ENCODE measurements at places on chromosomes 6 and 20.

DNA sequence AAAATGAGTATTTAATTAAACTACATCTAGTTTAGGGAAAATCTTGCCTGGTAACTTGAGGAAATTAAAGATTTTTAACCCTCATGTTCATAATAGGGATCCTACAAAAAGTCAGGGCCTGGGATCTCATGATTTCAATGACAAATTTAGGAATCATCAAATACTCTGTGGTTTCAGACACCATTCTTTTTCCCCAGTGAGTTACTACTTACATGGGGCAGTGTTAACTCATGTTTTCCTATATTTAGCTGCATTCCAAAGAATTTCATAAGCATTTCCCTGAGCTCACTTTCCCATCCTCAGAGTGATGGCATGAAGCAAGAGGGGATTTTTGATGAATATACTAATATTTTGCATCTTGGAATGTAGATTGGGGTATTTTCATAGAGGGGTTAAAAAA, 321.7 kb downstream of the CENPW start:
- no peak for DNase-seq

DNA sequence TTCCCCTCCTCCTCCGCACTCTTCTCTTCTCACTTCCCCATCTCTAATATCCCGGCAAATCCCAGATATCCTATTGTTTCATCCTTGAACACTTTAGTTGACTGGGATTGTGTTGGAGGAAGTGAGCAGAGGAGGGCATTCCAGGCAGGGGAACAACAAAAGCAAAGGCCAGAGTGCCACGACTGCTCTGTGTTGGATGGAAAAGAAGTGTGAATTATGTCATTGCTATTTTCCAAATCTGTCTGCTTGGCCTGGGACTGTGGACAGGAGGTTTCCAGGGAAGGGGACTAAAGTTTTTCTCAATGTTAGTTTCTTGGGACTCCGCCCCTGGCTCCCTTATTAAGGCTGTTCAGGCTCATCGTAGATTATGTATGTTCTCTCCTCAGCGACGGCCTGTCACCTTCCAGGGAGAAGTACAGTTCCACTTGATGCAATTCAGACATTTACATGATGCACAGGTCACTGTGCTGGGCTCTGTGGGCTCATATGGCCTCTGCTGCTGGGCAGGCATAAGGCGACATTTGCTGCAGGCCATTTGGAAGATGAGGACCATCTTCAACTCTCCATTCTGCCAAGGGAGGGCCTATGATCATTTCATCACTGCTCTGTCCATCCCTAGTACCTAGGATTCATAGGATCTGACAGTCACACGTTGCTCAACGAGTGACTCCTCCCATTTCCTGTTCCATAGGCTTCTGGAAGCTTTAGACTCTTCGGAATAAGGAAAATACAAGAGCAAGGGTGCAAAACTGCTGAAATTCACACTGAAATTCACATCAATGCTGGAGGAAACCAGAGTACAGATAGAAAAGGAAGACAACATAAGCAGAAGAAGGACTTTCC, 99.1 kb upstream of the KCNK16 start:
- DNase-seq, result no peak

DNA sequence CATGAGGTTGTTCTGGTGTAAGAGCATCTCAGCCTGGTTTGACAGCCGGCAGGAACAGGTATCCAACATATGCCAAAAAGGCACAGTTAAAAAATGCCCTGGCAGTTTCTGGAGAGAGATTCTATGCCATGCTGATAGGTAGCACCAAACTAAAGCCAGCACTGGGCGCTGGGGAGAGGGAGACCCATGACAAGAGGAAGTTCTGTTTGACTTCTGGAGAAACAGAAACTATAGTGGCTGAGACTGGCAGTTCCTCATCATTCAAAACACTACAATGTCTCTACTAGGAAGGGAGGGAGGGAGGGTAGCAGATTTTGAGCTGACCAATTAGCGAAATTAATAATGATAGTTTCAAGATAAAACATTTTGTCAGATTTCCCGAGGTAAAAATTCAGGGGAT, 174.1 kb downstream of the ADAT2 start:
- no peak for DNase-seq

DNA sequence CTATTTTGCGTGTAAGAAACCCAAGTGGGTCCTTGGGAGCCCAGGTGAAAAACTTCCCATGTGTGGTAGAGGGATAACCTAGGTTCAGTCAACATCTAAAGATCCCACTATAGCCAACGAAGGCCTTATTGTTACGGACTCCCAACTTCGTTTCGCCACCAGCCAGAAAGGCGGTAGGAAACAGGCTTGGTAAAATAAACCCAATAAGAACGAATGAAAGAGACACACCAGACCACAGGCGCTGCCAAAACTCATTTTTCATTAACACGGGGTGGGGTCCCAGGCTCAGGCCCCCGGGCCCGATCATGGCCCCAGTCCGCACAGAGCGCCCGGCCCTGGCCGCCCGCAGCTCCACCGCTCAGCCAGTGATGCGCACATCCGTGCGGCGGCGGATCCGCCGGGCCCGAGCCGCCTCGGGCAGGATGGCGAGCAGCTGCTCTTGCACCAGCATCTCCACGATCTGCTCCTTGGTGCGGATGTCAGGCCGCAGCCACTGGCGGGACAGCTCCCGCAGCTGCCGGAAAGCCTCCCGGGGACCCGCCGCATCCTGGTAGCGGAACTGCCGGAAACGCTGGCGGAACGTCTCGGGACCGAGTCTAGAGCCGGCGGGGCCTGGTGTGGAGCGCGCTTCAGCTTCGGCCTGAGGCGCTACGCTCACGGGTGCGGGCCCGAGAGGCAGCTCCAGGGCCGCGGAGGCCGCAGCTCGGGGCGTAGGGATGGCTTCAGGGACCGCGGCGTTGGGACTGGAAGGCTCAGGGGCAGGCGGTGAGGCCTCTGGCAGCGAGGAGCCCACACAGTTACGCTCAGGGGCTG, 709 bp downstream of the SCAND1 start:
- DNase-seq, result peak; percentile 43

DNA sequence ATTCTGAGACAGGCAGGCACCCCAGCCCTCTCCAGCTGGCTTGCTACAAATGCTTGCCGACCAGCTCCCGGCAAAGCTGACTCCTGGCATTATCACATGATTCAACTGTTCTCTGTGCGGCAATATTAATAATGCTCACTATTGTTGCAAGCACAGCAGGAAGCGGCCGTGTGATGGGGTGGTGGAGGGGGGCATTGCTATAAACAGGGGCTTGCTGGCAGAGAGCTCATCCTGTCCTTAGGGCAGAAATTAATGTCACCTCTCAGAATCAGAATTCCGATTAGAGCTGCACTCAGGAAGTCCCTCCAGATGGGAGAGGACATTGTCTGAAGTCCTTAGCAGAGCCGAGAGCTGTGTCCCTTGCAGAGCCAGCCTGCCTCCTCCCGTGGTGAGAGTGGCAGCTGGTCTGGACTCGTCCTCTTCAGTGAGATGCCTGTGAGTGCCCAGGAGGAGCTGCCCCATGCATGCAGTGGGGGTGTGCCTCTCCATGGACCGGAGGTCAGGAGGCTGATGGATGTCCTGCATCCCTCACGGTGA, 162.5 kb downstream of the CDH4 start:
- no peak for DNase-seq

DNA sequence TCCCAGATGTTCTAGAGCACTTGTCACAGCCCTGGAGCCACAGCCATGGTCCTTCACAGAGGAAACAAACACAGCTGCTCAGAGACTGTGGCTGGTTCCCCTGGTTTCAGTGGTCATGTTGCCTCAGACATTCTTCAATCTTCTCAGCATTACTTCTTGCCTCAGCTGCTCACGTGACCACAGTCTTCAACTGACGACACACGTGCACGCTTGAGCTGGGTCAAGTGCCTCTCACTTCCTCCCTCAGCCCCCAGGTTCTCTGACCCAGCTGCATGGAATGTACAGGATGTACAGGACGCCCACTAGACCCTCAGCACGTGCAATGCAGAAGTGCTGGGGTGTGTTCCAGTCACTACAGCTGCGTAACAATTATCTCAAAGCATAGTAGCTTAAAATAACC, 159.8 kb upstream of the GGTLC1 start:
- no peak for DNase-seq

DNA sequence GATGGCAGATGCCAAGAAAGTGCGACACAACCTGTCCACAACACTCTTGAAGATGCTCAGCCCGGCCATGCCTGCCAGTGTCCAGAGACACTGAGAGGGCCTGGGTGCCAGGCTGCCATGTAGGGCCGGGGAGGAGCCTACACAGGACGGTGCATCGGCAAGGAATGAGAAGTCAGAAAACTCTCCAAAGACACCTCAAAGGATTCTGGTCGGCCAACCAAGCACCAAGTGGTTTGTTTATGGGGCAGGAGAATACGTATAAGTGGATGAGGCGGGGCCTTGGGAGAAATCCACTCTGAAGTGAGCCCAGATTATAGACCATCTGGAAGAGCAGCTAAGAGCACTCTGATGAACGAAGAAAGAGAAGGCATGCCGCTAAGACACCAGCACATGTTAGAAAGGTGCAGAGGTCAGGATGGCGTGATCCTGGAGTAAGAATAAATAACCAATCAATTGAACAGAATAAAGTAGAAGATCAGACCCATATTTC, 120.7 kb upstream of the FOXQ1 start:
- DNase-seq, result no peak

- DNase-seq, result no peak
These were observed 137.6 kb downstream of the PDSS2 start for GRCh38 chr6:107321793-107322192.

DNA sequence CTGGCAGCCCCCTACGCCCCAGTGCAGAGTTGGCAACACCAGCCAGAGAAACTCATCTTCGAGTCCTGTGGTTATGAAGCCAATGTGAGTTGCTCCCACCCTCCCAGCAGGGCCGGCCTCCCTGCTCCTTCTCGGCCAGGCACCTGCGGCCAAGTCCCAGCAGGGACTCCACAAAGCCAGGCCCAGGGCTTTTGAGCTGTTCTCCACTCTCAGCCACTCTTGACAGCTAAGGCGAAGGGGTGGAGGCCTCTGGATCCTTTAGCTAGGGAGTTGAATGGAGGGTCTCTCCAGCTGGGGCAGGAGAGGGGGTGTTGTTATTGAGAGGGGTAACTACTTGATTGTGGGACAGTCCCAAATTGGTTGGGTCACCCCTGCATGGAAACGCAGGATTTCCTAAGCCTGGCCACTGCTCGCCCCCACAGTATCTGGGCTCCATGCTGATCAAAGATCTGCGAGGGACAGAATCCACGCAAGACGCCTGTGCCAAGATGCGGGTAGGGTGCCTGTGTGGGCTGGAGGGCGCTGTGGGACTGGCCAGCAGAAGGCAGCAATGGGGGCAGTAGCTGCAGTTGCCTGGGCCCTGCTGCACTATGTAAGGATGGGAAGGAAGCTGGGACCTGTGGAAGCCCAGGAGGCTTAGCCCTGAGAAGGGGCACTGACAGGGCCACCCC, 58.3 kb downstream of the TCP11 start:
- DNase-seq, result no peak

GRCh38 chr6:148983966-148984365, 237.1 kb downstream of the UST start:
- no peak for DNase-seq

DNA sequence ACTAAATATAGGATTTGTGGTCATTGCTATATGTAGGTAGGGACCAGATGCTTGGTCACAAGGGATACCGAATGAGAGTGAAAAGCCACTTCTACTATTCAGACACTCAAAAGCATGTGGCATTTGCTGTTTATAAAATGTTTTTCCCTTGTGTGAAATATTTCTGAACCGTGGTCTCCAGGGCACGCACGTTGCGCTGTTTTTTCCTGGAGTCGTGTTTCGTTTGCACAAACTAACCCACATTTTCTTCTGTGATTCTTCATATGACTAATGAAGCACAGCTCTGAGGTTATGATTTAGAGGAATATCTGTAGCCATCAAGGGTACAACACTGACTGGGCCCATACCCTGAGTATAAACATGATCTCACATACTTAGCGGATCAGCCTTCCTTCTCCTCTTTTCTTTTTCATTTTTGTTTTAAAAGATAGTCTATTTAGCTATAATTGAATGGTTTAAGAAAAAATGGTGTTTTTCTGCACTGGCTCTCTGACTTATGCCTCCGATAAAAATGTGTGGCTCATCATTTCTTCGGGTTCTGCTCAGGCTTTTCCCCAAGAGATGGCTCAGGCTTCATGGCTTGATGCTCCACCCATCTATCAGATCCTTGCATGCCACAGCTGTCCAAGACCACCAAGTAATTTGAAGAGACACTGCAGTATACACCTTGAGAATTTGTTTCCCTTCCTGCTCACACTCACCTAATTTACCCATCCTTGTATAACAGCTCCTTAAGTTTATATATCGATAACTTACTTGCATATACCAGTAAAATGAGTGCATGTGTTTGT, 59.9 kb upstream of the HBS1L start:
- DNase-seq, result no peak

- no peak for DNase-seq
These were observed 8.8 kb upstream of the NKX2-2 start for GRCh38 chr20:21522481-21523280.

DNA sequence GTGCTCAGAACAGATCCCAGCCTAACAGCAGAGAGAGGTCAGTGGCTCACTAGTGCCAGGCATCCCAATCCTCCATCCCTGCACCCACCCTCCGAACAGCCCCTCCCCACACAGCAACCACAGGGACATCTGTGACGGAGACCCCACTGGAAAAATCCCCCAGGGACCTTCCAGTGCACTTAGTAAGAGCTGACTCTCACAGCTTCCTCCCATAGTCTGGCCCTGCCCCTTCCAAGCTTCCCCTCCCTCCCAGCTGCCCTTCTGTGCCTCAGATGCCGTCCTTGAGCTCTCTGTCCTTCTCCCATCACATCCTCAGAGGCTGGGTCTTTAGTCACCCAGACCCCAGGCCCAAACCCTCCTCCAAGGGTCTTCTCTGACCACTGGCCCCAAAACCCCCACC, 9.7 kb upstream of the THBS2 start:
- no peak for DNase-seq

DNA sequence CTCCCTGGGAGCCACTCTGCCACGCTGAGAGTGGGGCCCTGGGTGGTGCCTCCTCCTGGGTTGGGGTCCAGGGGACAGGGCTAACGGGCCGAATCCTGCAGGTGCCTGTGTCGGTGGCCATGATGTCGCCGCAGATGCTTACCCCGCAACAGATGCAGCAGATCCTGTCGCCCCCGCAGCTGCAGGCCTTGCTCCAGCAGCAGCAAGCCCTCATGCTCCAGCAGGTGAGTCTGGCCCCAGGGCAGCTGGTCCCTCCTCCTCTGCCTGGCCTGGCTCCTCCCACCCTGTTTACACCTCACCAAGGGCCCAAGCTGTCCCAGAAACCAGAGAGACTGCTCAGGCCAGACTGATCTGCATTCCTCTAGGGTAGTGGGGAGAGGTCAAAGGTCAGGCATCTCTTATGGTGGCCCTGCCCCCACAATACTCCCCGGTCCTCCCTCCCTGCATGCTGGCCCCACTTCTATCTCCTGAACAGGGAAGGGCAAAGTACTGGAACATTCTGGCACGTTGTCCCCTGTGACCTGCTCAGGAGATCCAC, 38.6 kb downstream of the FOXP4 start:
- no peak for DNase-seq

DNA sequence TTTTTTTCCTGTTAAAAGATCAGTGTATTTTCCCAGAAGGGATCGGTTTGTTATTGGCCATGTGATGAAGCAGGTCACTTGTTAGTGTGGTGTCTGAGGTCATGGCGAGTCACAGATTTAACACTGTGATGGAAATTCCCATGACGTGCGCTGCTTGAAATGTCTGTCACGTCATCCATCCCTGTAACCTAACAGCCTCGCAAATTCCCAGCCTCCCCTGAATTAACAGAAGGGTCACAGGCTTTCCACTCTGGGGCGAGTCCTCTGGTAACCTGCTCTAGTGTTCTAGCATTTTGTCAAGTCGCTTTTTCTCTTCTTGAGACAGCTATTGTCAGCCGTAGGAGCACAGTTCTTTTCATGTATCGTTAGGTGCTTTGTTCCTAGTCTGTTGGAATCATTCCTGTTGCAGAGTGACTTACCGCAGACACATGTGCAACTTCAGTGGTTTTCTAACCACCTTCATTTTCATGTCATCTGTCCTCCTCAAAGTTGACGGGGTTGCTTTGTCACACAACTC, 137.2 kb downstream of the MAP3K4 start:
- no peak for DNase-seq
